ENCODE measurements at places on chromosomes 11 and 22.

- DNase-seq: no peak
Observed at GRCh38 chr11:86062719-86063118, 6.2 kb downstream of the PICALM start.

- no peak for DNase-seq
Observed at GRCh38 chr22:26536056-26536761, 23.9 kb upstream of the TFIP11 start.

GRCh38 chr11:2259466-2259830, 10.9 kb downstream of the ASCL2 start:
- DNase-seq: no peak

DNA sequence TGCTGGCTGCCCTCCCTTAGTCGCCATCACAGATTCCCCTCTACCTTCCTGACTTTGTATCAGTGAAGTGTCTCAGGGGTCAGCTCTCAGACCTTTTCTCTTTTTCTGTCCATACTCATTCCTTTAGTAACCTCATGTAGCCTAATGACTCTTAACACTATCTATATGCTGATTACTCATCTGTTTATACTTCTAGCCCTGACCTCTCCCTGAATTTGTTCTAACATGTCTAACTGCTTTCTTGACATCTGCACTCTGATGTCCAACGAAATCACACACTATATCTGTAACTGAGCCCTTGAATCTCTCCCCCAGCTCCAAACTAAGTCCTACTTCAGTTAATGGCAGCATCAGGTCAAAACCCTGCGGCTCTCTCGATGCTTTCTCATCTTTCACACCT, 135.8 kb upstream of the TIMP3 start:
- no peak for DNase-seq

- DNase-seq: no peak
Observed at GRCh38 chr11:6079463-6079862, 28.0 kb upstream of the OR56B4 start.

GRCh38 chr11:13908535-13908934, 54.0 kb upstream of the SPON1 start:
- no peak for DNase-seq

DNA sequence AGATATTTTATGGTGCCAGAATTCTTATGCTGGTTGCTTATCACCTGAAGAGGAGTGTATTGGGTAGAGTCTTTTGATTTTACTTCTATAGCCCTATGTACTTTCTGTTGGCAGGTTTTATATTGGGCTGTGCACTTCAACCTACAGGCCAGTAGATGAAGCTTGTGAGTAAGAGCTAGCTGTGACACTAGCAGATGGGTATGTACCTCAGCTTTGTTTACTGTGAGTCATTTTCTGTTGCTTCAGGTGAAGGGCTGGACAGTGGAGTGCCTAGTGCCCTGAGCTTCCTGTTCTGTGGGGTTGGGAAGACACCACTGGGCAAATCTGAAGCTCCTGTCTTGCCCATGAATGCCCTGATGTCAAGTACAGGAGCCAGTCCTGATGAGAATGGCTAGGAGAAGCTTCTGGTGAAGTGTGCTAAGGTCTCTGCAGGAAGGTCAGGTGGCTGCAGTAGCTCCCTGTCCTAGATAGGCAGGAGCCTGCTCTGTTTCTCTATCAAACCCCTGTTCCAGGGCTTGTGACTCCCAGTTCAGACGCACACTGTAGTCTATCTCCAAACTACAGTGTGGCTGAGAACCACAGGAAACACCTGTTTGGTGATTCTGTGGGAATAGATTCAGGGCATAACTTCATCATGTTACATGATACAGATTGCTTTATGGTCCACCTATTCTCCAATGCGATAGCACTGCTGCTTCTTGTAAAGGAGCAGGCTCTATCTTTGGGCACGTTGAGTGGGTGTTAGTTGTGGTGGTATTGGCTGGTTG, 755.7 kb downstream of the KCNA4 start:
- DNase-seq: no peak

- DNase-seq: no peak
Observed at GRCh38 chr11:88594274-88594950, 256.9 kb upstream of the CTSC start.

All from memory B cell (primary cell).